ENCODE measurements at places on chromosomes 5 and 9.

- no peak for DNase-seq
These were observed 21.0 kb upstream of the ERAP2 start for GRCh38 chr5:96855031-96855872.

- no peak for DNase-seq
These were observed 596 bp downstream of the ENTREP1 start for GRCh38 chr9:69325409-69326212.

- DNase-seq: no peak
These were observed 226.6 kb downstream of the MLLT3 start for GRCh38 chr9:20395651-20396050.

- DNase-seq: no peak
These were observed 440.9 kb downstream of the ENC1 start for GRCh38 chr5:74199436-74200210.

GRCh38 chr9:5499889-5500398 is 10.4 kb upstream of the PDCD1LG2 start:
- DNase-seq: no peak

GRCh38 chr5:56699538-56699937 is 115.8 kb upstream of the MAP3K1 start:
- no peak for DNase-seq

- DNase-seq: no peak
These were observed 43.8 kb upstream of the PLEKHG4B start for GRCh38 chr5:48192-48591.

DNA sequence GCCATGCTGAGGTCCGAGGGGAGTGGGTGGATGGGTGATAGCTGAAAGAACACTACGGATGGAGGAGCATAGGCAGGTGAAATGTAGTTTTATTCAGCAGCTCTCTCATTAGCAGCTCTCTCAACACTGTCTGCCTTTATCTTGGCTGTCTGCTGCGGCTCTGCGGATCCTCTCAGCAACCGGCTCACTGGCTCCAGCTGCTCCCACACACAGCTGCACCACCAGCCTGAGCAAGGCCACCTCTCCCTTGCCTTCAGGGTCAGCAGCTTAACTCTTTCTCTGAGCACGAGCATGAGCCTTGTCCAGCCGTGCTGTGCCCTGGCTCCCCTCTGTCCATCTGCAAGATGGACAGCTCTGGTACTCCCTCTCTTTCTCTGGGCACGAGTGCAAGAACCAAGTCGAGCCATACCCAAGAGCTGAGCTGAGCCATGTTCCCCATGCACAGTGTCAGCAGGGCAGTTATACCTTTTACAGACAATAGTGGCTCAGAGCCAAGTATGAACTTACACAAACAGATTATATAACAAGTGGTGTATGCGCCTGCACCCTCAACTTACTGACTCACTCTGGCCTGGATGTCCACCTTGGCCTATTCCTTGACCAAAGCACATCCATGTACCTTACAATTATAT is 108.5 kb downstream of the MACIR start:
- no peak for DNase-seq

GRCh38 chr9:93081931-93082330 is 14.1 kb upstream of the CARD19 start:
- no peak for DNase-seq

DNA sequence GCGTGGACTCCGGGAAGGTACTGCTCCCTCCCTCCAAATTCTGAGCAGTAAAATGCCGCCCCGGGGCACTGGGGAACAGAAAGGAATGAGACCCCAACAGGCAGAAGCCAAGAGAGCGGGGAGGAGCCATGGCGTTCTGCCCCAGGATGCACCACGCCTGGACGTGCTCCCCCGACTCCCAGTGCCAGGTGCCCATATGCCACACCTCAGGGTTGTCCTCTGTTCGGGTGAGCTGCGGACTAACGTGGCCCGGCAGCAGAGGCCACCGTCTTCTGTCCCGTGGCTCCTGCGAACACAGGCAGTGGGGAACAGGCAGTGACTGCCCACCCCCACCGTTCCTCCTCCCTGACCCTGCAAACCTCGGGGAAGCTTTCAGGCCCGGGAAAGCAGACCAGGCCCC is 4.8 kb downstream of the SURF6 start:
- no peak for DNase-seq

- no peak for DNase-seq
These were observed 8.7 kb downstream of the GARIN3 start for GRCh38 chr5:157157293-157157891.

- DNase-seq: no peak
These were observed 90.6 kb downstream of the PTCD2 start for GRCh38 chr5:72410688-72411295.

- DNase-seq: no peak
These were observed 200.0 kb downstream of the NR2F1-AS1 start for GRCh38 chr5:93381057-93381456.

- no peak for DNase-seq
These were observed 119.6 kb upstream of the RANBP3L start for GRCh38 chr5:36421256-36421655.

GRCh38 chr5:153714798-153715197 is 224.3 kb downstream of the GRIA1 start:
- no peak for DNase-seq

DNA sequence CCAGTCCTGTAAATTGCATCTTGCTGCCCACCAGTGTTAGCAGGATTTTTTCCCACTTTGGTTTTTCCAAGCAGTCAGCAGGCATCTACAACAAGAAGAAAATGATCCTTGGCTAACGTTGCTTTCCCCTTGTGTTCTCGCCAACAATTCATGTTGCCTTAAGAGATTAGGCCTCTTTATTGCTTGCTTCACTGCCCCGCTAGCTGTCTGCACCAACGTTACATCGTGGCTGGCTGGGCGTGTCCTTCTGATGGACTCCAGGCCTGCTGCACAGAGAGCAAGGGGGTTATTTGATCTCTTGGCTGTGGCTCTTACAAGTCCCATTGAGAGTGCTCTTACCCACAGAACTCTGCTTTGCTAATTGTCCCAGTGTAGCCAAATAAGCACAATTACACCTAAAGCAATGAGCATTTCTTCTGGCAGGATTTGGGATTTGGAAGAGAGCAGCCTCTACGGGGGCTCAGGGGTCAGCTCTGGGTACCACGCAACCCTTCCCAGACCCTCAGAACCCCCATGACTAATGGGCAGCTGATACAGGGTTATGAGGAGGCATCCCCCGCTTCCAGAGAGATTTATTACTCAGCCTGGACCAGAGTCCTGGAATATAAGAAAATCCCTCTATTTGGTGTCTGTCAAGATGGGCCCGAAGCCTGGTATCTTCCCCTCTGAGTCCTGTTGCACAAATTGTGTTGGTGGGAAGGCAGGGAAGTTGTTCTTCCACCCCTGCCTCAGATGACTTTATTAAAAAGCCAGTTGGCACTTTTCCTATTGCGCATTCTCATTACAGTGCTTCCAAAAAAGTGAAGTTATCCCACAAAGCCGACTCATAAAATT is 17.6 kb downstream of the DCANP1 start:
- DNase-seq: no peak

DNA sequence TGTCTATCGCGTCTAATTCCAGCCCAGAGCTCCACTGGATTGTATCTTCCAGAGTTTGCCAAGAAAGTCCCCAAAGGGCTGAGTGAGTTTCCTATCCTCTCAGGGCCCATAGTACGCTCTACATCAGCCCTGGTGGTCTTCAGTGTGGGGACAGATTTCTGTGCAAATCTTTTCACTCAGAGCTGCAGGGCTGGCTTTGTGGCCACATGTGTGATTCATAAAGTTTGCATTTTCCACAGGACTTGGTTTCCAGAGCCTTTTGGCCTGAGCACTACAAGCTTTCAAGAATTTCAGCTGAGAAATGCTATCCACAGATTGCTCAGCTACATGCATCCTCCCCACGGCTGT is 76.7 kb upstream of the CXCL14 start:
- DNase-seq: no peak

DNA sequence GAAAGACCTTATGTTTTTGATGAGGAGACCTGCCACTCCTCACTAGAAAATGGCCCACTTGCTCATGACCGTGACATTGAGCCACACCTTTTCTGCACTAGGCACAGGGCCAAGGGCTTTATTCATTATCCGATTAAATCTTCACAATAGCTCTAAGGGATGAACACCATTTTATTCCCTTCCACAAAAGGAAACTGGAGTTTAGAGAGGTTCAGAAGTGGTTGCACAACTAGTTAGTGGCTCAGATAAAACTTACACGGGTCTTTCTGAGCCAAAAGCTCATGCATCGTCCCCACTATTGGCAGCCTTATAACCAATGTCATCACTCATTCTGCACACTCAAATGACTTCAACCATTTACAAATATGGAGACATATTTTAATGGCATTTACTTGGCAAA is 39.4 kb downstream of the SUSD1 start:
- DNase-seq: no peak

GRCh38 chr9:129351058-129351641 is 173.1 kb upstream of the IER5L start:
- DNase-seq: no peak

GRCh38 chr9:131492070-131492469 is 10.6 kb upstream of the POMT1 start:
- DNase-seq: no peak

- DNase-seq: no peak
These were observed 14.2 kb downstream of the PSAT1 start for GRCh38 chr9:78311075-78311474.

GRCh38 chr5:131944702-131945550 is 537 bp downstream of the MEIKIN start:
- DNase-seq: no peak

DNA sequence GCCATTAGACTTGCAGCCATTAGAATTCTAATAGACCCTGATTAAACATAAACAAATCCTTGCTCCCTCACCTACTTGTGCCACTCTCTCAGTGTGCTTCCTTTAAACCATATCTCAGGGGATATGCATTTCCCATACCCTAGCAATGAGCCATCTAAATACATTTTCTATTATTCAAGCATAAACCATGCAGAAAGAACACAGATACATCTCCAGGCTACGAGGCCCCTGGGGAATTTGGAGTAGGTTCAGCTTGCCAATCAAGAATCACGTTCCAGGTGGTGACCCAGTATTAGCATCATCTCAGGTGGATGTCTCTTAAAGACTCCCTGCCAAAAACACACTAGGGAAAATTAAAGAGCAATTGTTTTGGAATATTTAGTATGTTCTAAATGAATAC is 93.0 kb upstream of the CCL21 start:
- DNase-seq: no peak

DNA sequence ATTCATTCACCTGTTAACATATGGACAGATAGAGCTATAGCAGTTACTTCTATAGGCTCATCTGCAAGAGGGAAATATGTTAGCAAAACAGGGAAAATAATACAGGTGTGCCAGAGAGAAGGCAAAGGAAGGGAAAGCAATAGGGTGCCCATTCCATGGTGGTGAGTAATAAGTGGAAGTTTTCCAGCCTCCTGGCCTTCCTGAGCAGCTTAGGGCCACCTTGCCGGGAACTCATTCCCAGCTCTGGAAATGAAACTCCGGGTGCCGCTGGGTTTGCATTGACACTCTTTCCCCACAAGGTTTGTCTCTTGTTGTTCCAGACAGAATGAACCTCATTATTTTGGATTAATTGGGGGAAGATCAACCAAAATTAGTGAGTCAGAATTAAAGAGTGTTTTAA is 58.4 kb downstream of the SLC1A3 start:
- DNase-seq: no peak

DNA sequence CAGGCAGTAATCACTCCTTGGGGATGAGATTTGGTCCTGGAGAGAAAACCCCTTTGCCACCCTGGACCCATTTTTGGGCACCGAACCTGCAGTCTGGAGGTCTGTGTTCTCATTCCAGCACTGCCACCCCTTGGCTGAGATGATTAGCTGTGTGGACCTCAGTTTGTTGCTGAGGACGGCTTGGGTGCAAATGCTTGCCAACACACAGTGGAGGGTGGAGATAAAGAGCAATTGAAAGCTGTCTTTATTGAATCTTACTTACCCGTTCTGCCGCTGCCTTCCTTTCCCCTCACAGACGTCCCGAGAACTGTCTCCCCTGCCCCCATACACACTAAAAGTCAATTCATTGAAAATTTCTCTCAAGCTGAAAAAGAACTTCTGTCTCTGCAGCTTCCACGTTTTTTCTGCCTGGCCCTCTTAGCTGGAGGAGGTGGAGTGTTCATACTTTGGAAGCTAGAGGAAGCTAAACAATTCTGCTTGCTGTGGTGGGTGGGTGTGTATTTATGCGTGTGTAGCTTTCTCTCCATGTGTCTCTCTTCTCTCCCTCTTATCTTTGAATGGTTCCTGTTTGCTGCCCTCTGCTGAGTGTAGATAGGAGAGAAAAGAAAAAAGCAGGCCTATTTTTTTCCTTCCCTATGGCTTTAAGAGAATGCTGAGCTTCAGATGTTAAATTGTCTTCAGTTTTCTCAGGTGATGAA is 6.6 kb downstream of the GALNT10 start:
- no peak for DNase-seq

DNA sequence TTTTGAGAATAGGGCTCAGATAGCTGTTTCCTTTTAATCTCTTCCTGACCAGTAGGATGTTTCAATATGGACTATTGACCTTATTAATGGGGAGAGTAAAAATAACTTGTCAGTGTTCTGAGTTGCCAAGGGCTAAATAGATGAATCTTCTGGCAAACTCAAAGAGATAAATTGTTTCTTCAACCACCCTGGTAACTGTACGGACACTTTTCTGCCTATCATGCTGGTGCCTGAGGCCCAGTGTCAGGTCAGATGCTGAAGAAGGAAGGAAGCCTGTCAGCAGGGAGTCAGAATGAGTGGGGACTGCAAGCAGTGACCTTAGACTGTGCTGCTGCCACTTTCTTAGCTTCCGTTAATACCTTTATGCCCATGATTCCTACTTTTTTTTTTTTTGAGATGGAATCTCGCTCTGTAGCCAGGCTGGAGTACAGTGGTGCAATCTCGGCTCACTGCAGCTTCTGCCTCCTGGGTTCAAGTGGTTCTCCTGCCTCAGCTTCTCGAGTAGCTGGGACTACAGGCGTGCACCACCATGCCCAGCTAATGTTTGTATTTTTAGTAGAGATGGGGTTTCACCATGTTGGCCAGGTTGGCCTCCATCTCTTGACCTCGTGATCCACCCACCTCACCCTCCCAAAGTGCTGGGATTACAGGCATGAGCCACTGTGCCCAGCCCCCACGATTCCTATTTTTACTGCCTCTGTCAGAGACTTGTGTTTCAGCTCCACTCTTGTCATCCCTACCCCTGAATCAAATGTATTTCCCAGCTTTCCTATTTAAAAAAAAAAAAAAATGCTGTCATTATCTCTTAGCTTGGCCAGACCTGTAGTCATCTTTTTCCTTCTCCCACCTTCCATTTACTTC is 33.7 kb downstream of the TGFBR1 start:
- DNase-seq: no peak
